ENCODE measurements at places on chromosomes 13 and 19.
A peak's percentile ranks its signal among the peaks of the same experiment; 100 is the strongest.

DNA sequence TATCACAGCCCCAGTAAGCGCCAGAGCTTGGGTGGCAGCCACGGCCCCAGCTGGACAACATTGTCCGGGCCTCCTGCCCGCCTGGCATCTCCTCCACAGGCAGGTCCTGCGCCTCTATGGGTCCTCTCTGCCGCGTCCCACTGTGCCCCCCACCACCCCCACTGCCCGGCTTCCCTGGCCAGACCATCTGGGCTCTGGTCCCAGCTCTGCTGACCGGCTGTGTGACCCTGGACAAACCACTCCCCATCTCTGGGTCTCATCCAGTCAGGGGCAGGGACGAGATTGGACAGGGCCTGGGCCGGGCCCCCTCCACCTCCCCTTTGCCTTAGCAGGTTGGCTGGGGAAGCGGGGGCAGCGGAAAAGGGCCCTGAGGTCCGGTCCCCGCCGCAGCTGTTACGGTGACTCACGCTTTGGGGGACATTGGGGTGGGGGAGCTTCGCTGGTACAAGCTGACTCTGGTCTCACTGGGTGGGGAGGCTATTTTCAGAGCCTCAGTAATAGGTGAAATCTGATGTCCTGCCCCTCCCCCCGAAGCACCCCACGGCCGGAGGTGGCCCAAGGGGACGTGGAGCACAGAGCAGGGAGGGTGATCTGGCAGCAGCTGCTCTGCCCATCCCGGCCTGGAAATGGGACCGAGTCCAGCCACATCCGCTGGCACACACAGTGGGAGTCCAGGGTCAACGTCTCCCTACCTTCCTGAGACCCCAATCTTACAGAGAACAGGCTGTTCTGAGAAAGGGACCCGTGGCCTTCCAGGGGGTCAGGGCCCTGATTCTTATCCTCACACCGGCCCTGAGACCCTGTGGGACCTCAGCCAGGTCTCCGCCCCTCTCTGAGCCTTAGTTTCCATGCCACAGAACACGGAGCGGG is 9.1 kb downstream of the NFIC start:
- peak; percentile 85 for DNase-seq

DNA sequence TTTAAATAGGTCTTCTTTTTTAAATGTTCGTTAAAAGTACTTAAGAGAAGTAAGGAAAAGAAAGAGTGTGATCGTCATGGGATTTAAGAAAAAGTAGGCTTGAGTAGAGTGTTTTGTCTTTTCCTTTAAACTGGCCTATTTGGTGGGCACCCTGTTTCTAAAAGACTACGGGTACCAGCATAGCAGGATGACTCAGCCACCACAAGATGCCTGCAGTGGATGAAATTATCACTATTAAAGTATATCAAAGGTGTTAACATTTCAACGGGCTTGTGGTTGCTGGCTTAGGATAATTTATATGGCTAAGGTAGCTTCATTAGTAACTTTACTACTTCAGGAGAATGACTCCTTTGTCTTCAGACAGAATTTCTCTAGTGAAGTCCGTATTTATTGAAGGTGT is 112.6 kb downstream of the STARD13 start:
- DNase-seq, result no peak

DNA sequence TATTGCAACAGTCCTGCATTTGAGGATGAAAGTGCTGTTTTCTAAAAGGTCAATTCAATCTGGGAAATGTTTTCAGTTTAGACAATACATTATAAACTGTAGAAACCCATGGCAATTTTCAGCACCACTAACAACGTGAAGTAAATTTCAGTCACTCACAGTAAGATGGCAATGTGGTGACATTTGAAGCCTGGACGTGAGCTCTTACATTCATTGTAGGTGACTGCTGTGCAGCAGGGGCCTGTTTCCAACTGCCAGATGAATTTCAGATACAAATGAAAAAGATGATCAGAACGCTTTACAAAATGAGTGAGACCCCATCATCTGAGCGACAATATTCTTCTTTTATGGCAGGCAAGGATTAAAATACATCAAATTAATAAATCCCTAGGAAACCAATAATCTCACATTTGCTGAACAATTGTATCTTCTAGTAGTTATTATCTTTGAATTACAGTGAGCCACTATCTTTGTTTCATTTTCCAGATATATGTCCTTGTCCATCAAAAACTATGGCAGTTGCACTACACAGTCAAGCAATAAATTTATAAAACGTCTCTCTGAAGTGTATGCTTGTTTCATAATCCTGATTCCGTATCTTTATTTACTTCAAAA is 1816.8 kb downstream of the OLFM4 start:
- DNase-seq, result peak; percentile 41

DNA sequence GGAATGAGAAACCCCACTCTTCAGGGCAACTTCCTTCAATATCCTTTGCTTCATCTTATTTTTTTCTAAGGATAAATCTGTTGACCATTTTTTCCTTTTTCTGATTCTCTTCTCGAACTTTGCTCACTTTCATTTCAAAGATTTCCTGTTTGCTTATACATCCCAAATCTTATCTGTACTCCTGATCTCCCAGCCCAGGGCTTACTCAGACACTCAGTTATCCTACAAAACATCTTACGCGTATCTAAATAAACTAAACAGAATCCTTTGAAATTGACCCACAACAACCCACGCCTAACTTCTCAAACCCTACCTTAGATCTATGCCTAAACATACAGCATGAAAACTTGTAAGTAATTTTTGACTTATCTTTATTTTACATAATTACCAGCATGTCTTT is 179.2 kb downstream of the ABCC4 start:
- no peak for DNase-seq

GRCh38 chr19:23415561-23416191 is 20.4 kb upstream of the ZNF91 start:
- peak; percentile 51 for DNase-seq

DNA sequence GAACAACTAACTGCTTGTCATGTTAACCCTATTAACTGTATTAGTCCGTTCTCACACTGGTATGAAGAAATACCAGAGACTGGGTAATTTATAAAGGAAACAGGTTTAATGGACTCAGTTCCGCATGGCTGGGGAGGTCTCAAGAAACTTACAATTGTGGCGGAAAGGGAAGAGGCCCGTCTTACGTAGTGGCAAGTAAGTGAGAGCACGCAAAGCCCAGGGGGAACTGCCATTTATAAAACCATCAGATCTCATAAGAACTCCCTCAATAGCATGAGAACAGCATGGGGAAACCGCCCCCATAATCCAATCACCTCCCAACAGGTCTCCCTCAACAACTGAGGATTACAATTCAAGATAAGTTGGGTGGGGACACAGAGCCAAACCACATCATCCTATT is 34.7 kb downstream of the PHF11 start:
- no peak for DNase-seq

- no peak for DNase-seq
Measured at GRCh38 chr13:72120632-72121031, 253.6 kb upstream of the DACH1 start.

DNA sequence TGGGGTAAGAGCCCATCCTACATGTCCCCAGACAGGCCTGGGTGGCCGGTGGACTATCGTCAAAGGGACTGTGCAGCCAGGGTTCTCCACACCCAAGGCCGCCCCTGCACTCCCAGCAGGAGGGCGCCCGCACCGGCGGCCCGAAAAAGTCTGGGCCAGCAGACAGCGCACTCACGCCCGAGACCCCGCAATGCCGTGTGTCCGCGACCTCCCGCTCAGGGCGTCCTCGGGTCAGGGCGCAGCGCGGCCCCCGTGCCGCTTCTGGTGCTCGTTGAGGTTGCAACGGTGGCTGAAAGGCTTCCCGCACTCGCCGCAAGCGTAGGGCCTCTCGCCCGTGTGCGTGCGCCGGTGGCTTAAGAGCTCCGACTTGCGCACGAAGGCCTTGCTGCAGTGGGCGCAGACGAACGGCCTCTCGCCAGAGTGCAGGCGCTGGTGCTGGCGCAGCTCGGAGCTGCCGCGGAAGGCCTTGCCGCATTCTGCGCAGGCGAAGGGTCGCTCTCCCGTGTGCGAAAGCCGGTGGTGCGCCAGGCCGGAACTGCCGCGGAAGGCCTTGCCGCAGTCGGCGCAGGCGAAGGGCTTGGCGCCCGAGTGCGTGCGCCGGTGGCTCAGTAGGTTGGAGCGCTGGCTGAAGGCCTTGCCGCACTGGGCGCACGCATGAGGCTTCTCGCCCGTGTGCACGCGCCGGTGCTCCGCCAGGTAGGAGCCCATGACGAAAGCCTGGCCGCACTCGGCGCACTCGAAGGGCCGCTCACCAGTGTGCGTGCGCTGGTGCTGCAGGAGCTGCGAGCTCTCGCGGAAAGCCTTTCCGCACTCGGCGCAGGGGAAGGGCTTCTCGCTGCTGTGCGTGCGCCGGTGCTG is 2.8 kb upstream of the A1BG start:
- DNase-seq, result no peak

DNA sequence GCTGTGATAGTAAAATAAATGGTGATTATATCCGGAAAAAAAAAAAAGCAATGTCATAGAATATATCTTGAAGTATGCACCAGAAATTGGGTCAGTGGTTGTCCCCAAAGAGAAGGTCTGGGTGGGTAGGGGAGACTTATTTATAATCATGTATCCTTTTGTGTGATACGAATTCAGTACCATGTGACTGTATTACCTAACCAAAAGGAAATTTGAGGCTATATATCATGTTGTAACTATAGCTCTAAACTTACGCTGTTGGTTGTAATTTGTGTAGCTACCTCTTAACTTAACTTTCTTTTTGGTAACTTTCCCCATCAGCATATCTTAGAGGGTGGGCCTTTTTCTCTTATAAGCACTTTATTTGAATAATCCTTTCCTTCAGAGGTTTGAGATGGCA is 25.2 kb upstream of the KCTD4 start:
- DNase-seq, result no peak

DNA sequence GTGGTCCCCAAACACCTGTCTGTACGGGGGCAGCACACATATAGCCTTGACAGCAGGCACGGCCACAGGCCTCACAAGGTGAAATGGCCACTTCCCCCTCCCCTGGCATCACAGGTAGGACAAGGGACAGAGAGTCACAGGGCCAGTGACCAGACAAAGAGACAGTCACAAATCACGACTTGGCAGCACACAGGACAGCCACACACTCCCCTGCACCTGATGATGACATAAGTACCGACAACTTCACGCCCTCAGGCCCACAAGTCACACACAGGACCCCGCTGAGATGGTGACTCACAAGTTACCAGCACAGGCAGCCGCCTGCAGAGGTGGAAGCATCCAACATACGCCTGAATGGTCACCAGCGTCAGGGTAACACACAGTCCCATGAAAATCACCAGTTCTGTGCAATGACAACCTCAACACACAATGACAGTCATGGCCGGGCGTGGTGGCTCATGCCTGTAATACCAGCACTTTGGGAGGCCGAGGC is 16.5 kb downstream of the TYK2 start:
- DNase-seq, result no peak

DNA sequence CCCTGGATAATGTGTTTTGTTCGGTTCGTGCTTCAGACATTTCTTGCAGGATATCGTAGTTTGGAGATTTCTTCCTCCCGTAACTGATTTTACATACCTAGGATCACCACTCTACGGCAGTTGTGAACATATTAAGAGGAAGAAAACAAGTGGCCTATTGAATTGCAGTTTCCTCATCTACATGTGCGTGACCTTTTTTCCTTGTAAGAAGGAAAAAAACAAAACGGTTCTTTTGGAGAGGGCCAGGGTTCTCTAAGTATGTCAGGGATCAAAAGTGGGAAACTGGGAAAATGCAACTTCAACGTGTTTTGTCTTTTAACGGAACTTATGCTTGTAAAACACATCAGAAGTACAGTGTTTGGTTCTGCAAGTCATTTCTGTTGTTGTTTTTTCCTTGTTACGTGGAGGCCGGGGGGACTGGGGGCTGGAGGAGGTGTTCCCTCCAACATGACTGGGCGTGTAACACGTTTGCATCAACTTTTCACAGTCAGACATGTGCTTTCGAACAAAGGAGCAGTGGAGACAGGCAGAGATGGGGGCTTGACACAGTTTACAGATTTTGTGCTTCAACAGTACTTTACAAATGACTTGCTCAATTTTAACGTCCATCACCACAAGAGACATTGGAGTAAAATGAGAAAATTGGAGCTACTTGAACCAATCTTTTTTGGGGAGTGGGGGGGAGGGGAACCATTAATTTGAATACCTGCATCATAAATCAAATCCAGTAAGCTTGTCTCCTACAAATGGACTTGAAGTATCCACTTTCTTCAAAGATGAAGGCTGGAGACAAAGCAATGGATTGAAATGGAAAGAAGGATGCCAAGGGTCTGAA is 3.8 kb downstream of the ZC3H4 start:
- DNase-seq, result no peak

GRCh38 chr13:39985071-39985470 is 329.6 kb downstream of the COG6 start:
- DNase-seq, result no peak

- peak; percentile 24 for DNase-seq
Measured at GRCh38 chr13:31011901-31012654, 79.6 kb downstream of the TEX26 start.

DNA sequence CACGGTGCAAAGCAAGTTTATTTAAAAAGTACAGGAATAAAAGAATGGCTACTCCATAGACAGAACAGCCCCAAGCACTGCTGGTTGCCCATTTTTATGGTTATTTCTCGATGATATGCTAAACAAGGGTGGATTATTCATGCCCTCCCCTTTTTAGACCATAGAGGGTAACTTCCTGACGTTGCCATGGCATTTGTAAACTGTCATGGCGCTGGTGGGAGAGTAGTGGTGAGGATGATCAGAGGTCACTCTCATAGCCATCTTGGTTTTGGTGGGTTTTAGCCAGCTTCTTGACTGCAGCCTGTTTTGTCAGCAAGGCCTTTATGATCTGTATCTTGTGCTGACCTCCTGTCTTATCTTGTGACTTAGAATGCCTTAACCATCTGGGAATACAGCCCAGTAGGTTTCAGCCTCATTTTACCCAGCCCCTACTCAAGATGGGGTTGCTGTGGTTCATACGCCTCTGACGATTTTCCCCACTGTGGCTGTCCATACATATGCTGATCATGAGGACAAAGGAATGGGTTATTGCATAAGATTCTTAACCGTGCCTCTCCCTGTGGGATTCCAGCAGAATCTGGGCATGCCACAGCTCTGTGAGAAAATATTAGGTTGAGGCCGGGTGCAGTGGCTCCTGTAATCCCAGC is 36.9 kb upstream of the ZNF507 start:
- DNase-seq, result no peak

DNA sequence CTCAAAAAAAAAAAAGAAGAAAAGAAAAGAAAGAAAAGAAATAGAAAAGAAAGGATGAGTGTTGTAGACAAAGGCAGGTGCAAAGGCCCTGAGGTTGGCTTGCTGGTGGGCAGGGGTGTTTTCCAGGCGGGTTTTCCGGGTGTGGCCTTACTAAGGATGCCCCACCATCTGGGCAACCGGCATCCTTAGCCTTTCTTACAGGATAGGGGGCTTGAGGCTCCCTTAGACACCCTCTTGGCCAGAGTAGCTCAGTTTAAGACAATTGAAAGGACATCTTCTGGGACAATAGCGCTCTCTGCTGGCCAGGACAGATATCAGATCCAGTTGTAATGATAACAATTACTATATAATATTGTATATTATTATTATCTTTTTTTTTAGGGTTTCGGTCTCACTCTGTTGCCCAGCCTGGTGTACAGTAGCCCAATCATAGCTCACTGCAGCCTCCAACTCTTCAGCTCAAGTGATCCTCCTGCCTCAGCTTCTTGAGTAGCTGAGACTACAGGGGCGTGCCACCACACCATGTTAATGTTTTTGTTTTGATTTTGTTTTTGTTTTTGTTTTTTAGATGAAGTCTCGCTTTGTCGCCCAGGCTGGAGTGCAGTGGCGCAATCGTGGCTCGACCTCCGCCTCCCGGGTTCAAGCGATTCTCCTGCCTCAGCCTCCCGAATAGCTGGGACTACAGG is 1.4 kb upstream of the QTRT1 start:
- DNase-seq, result peak; percentile 52

GRCh38 chr13:76868371-76868770 is 17.8 kb downstream of the KCTD12 start:
- no peak for DNase-seq
